Tongue (tissue), 3 donors: ENCODE measurements at places on chromosomes 5 and 9. TPM values are rescaled to one million over a fixed set of nuclear protein-coding genes. Genes with fewer than 3 reads are reported as not detected.

DNA sequence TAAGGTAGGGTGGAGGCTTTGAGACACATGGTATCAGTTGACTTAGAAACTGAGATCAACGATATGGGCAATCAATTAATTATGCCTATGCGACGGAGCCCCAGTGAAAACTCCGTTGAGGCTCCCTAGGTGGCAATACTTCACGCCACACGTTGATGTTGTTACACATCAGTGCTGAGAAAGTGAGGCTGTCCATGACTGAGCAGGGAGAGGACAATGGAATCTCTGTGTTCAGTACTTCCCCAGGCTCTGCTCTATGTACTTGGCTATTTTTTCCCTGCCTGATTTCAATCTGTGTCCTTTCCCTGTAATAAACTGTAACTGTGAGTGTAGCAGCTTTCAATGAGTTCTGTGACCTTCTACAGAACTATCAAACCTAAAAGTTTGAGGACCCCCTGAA is 211.7 kb downstream of the SNCAIP start:
- DNase-seq = no peak

MORN5 gene
- not detected for total RNA-seq

DNA sequence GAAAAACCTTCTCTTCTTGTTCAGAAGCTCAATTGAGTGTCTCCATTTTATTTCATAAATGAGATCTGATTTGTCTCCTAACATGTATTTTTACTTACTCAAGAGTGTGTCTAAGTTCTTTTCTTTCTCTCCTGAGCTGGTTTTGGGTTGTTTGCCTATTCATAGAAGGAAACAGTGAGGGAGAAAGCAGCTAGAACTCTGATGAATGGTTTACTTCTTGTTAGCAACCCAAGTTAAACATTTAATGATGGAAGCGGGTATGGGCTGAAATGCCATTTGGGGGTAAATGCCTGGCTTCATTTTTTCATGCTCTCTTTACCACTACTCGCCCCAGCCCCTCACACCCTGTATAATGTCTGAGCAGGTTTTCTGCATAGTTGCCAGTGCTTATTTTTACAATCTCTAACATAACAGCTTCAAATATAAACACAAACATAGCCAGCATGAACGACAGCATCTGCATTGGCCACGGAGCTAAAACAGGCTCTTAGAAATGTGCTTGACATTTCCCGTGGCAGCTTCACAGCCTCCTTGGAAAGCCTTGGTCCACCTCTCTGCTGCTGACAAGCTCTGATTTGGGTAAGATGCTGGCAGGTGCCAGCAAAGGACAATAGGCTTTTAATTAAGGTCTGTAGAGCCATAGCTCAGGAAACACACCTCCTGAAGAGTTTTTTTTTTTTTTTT is 321.1 kb downstream of the ARHGEF28 start:
- peak; percentile 64 for DNase-seq

SH3TC2 gene
- 5.1 TPM for total RNA-seq

DNA sequence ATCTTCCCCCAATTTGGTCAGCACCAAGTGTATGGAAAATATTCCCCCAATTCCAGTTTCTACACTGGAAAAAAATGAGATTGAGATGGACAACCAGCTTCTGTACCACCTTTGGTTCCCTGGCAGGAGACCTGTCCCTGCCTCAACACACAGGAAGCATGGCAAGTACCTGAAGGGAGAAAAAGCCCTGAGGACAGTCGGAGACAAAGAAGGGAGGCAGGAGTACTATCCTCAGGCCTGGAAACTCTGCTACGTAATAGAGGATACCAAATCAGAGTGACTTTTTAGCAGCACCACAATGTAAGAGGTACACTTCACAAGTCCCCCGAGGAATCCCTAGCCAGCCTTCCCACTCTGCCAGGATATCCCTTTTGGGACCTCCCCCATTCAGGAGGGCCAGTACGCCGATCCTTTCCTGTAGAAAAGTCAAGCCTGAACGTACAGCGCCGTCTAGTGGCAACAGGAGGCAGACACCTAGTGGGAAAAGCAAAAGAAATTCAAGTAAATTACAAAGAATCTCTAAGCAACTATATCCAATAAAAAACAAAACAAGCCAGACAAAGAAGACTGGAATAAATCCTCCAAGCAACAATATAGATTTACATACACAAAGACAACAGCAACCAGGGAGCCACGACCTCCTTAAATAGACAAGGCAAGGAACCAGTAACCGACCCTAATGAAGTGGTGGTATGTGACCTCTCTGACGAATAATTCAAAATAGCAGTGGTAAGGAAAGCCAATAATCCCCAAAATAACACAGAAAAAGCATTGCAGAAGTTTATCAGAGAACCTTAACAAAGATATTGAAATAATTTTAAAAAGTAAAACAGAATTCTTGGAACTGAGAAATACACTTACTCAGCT is 63.3 kb upstream of the SLCO6A1 start:
- no peak for DNase-seq

GRCh38 chr9:129472651-129473102 is 148.2 kb downstream of the C9orf50 start:
- no peak for DNase-seq

DNA sequence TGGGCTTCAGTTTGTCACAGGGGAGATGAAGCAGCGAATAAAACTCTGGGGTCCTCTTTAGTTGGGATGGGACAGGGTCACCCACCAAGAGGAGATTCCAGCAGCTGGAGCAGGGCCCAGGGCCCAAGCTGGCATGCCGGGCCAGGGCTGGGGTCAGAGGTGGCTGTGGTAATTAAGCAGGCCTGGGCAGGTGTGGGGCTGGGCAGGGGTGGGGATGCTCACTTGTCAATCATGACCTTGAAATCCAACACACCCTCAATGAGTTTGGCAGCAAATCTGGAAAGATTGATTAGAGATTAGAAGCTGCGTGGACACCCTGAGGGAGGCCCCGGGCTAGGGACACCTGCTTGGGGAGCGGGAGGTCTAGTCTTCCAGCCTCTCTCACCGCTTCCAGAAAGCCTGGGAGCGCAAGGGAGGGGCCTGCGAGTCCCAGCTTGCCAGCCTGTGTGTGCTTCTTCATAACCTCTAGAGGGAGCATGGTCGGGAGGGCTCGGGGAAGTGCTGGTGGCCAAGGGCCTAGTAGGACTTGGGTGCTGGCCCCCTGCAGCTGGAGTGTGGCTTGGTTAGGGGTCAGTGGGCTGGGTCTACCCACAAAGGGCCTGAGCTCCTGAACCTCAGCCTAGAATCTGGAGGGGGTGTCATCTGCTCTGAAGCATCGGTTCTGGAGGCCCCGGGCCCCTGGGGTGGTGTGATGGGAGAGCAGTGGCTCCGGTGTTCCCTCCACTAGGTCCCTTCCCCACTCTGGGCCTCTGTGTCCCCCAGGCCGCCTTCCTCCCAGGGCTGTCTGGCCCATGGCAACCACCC is 7.6 kb downstream of the CRAT start:
- DNase-seq = peak; percentile 56

DNA sequence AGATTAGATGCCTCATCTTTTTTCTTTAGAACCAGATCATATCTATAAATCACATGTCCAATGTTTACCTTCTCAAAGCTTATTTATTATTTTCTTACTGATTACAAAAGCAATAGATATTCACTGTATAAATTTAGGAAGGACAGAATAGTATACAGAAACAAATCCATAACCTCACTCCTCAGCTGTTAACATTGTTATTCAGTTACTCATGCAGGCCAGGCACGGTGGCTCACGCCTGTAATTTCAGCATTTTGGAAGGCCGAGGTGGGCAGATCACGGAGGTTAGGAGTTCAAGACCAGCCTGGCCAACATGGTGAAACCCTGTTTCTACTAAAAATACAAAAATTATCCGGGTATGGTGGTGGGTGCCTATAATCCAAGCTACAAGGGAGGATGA is 15.3 kb downstream of the STOM start:
- DNase-seq = no peak

SOWAHA gene
- 0.10 TPM for total RNA-seq

LCN9 gene
- total RNA-seq = not detected

ADGRV1 gene
- total RNA-seq = 7.1 TPM

GRCh38 chr5:12177225-12177624 is 273.0 kb upstream of the CTNND2 start:
- no peak for DNase-seq

NSMF gene
- 10.7 TPM for total RNA-seq

GRCh38 chr5:160646033-160646432 is 206.0 kb downstream of the ATP10B start:
- no peak for DNase-seq

LTC4S gene
- total RNA-seq = not detected

GRCh38 chr5:168693297-168693696 is 114.1 kb upstream of the PANK3 start:
- no peak for DNase-seq

DNA sequence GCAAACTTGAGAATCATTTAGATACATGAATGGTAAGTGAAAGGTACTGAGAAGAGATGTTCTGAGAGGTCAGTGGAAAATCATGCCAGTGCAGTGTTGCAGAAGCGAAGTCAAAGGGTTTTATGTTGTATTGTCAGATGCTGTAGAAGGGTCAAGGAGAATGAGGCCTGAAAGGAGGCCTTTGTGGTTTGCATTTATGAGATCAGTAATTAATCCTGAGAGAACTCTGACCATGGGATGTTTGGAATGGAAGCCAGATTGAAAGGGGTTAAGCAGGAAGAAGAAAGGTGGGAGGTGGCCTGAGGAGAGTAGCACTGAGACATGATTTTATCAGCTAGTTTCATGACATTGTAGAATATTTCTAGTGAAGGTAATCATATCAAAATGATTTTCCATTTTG is 97.8 kb downstream of the ZSWIM6 start:
- no peak for DNase-seq

BHMT gene
- total RNA-seq = 0.21 TPM

GRCh38 chr5:1156033-1156753 is 44.3 kb upstream of the SLC12A7 start:
- DNase-seq = no peak

SLC36A2 gene
- 3.1 TPM for total RNA-seq

DNA sequence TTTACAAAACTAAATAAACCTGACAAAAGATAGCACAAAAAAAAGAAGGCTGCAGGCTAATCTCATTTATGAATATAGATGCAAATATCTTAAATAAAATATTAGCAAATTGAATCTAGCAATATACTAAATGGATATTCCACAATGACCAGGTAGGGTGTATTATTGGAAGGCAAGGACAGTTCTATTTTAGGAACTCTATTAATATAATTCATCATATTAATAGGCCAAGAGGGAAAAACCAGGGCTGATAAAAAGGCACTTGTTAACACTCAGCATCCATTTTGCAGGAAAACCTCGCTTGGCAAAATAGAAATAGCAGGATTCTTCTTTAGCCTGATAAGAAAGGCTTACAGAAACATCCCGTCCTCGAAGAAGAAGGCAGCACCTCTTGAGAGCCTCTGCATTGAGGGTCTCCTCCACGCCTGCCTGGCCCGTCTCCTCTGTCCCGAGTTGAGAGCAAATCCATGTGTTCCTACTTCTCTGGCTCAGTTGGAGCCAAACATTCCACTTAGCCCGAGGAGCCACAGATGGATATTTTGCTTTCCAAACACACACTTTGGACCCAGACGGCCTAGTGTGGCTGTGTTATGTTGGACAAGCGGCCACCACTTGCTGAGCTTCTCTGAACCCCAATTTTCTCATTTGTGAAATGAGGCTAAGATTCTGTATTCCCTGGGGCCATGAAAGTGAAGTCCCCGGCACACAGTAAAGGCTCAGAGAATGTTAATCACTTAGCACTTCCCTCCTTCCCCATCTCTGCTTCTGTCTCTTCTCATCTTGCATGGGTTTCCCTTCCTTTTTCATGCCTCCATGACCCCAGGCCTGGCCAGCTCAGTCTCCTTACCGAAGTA is 181.8 kb upstream of the MVB12B start:
- no peak for DNase-seq

DNA sequence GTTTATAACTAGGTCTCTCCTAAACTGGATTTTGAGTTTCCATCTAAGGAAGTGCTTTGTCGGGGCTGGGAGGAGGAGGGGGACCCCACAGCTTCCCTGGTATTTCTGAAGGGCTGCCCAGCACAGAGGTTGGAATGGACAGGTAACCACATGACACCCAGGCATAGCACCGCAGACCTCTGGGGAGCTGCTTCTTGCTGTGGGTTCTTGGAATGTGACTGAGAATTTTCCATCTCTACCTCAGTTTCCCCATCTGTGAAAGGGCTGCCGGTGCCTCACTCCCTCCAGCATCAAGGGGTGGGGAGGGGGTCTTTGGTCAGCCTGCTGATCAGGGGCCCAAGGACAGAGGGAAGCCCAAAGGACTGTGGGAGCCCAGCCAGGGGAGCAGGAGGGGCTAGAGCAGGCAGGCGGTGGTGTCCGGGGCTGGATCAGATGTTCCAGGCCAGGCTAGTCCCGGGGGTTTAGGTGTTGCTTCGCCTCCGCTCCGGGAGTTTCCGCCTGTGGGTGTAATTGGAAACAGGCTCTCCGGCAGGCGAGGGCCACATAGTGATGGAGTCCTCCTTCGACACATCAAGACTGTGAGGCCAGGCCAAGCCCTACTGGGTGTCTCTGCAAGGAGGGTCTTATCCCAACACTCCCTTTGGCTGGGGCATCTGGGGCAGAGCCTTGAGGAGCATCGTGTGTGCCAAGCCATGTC is 3.3 kb downstream of the OLFML2A start:
- DNase-seq = no peak

DNA sequence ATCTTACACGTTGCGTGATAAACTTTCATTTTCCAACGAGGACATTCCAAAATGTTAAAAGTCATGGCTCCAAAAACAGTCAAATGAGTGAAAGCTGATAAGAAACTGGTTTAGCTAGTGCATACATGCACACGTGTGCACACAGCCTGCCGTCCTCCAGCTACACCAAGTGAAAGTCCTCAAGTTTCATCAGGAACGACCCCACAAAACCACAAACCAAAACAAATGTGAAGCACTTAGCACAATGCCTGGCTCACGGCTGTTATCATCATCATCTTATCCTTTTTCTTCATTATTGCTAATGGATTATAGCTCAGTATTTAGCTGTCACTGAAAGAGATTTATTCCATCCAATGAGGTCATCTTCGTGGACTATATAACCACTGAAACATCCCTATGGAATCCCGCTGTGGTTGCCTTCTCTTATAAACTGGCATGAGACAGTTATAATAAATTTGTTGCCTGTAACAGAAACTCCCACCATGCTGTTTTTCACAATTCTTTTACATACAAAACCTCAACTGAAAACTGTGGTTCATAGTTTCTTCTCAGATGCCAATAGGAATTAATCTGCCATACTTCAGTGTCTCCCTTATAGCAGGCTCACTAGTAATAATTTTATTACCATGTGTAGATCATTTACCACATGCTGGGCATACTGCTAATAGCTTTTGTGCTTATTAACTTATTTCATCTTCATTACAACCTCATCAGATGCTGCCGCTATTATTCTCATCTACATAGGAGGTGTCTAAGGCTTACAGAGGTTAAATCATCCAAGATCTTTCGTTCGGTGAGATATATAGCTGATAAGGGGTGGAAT is 56.1 kb downstream of the SAXO1 start:
- no peak for DNase-seq

GRCh38 chr9:16410601-16411280 is 459.7 kb downstream of the BNC2 start:
- DNase-seq = no peak

- no peak for DNase-seq
Observed at GRCh38 chr5:150312518-150312917, 9.8 kb upstream of the ARSI start.

DNA sequence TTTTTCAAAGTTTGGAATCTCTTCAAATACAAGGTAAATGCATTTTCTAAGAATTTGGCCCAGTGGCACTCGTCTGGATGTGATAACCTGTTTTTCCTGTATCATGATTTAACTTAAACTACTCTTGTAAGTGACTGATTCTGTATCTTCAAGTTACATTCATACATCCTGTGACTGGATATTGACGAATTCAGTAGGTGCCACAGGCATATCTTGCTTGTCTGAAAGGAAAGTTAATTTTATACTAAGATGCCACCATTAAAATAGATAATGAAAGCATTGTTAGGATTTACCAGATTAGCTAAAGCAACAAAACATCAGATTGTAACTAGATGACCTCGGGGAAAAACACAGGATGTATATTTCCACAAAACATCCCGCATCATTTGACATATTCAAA is 175.3 kb upstream of the ZNF608 start:
- DNase-seq = no peak
